ENCODE measurements at places on chromosomes 1 and 21.

- no peak for DNase-seq
Observed at GRCh38 chr1:84479998-84480397, 932 bp downstream of the RPF1 start.

- peak; percentile 20 for DNase-seq
Observed at GRCh38 chr1:200306944-200307754, 102.7 kb downstream of the ZNF281 start.

- no peak for DNase-seq
Observed at GRCh38 chr1:10387677-10388386, 11.0 kb upstream of the PGD start.

GRCh38 chr1:163414778-163415177 is 93.0 kb downstream of the NUF2 start:
- DNase-seq: no peak

DNA sequence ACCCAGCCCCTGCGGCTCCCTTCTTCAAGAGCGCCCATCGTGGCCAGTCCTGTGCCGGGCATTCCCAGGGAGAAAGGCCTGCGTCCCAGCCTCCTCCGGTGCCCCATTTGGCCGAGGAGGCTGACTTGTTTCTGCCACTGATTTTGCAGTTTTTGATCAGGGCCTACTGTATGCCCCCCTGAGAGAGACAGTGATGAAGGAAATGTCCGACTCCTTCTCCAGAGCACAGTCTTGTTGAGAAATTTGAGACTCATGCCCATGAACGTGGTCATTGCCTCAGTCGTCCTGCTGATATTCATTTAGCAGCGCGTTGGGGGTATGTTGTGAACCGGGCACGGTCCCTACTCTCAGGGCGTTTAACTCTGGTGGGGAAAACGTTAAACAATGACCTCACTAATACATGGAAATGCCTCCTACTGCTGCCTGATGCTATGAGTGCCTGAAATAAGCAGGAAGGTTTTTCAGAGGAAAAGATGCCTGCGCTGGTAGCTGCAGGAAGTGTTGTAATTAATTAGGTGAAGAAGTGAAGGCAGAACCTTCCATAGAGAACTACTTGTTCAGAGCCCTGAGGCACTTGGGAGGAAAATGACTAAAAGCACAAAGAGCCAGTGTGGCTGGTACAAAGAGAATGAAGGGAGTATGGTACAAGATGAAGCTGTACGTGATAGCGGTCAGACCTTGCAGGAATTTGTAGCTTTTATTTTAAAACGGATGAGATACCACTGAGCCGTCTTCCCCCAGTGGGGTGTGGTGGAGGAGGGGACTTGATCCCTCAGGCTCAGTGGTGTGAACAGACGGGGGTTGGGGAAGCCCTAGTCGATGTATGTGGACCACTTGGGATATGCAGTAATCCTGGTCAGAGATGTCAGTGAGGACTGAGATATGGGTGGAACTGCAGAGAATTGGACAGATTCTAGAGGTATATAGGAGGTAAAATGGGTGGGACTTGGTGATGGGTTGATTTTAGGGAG is 730 bp downstream of the ZCCHC17 start:
- DNase-seq: no peak

GRCh38 chr1:237045278-237046016 is 3.5 kb downstream of the RYR2 start:
- no peak for DNase-seq

DNA sequence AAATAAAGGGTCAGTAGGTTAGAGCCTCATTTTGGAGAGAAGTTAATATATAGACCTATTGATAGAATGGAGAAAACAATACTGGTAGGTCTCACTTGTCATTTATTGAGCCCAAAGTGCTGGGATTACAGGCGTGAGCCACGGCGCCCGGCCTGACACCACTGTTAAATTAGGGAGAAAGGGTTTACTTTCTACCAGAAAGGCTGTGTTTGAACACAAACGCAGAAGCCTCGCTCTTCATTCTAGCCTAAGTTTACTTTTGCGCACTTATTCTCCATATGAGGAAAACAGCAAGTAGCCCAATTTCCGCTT is 710 bp upstream of the PRPF3 start:
- no peak for DNase-seq

- no peak for DNase-seq
Observed at GRCh38 chr1:225677350-225678124, 24.6 kb upstream of the ENAH start.

- no peak for DNase-seq
Observed at GRCh38 chr1:1291023-1291528, 10.8 kb downstream of the SCNN1D start.

DNA sequence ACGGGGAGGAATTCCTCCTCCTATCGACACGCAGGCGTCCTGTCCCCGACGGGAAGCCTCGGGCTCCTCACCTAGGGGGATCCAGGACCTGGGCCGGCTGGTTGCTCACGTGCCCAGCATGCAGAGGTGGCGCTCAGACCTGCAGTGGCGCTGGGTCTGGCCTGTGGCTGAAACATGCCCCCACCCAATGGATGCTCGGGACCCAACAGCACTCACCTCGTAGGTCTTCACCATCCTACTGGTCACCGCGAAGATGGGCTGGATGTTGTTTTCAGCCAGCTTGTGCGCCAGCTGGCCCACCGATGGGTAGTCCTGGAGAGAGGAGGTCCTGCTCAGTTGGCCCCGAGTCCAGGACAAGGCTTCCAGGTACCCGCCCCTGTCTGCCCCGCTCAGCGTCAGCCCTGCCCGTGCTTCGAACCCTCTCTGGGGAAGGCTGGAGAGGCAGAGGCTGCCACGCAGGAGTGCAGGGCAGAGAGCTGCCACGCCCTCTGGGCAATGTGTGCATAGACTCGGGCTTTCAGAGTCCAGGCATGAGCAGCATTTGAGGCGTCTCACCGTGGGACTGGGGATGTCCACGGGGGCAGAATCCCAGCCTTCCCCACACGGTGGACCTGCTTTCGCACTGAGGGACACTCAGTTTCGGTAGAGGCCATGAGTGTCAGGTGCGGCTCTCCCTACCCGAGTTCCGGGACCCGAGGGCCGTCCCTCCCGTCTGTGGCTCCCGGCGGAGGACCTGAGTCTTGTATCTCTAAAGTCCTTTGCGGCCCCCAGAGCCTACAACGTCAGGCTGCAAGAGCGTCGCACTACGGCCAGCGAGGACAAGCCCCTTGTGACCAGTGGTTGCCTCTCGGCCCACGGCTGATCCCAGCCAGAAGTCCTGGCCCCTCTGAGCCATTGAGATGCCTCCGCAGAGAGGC is 21.6 kb downstream of the ITGB2 start:
- DNase-seq: no peak

DNA sequence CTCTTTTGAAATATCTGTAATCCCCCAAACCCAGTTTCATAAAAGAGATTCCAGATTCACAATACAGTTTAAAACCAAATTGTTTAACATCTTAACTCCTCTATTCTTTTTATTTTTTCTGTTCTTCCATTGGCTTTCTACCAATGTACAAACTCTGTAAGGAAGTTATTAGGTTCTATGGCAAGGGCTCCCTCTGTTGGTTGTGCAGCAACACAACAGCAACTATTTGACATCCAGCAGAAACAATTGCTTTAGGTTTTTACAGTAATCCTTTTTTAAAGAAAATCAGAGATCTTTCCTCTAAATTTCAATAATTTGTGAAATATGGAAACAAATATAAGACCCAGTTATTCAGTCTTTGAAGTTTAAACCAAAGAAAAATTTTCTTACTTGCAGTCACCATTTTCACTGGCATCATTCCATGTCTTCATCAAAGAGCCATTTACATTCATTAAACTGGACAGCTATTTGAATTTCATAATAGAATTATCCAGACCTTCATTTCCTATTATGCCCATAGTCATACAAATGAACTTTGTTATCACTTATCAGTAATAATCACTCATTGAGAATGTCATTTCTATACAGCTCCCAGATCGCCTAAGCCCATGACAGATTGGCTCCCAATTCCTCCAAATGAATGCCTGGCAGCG is 46.5 kb upstream of the RNF11 start:
- DNase-seq: peak; percentile 38

- DNase-seq: no peak
Observed at GRCh38 chr1:38153778-38154470, 107.3 kb upstream of the POU3F1 start.

- no peak for DNase-seq
Observed at GRCh38 chr1:112444269-112444668, 48.3 kb downstream of the CTTNBP2NL start.

DNA sequence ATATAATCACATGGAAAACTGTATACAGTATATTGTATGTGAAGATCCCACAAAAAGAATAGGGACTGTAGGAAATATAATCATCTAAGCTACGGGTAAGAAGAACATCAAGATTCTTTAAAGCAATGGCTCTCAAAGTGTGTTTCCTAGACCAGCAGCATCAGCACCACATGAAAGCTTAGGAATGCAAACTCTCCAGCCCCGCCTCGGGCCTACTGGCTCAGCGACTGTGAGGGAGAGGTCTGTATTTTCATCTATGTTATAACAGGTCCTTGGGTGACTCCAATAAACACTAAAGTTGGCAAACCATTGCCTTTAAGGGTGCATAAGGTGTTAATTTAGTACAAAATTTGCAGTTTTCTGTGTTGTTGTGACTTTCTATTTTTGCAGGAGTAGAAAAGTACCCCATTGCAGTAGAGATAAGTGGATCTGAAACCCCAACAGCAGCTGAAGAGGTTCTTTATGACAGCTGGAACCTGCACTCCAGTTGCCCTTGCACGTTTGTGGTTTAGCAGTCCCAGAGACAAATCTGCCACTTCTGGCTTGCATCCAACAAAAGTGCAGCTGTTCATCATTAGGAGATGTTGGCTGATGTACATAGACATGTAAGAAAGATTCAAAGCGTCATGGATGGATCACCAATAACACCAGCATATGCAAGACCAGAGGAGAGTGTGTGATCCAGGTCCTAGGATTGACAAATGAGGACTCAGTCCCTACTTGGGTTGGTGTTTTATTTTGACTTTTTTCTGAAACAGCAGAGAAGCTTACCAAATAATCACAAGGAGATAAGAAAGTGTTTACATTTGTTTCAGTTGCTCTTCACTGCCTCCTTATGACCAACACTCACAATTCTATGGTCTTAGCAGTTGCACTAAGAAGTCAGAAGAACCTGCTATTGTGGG is 15.9 kb upstream of the IFNAR1 start:
- DNase-seq: peak; percentile 40

DNA sequence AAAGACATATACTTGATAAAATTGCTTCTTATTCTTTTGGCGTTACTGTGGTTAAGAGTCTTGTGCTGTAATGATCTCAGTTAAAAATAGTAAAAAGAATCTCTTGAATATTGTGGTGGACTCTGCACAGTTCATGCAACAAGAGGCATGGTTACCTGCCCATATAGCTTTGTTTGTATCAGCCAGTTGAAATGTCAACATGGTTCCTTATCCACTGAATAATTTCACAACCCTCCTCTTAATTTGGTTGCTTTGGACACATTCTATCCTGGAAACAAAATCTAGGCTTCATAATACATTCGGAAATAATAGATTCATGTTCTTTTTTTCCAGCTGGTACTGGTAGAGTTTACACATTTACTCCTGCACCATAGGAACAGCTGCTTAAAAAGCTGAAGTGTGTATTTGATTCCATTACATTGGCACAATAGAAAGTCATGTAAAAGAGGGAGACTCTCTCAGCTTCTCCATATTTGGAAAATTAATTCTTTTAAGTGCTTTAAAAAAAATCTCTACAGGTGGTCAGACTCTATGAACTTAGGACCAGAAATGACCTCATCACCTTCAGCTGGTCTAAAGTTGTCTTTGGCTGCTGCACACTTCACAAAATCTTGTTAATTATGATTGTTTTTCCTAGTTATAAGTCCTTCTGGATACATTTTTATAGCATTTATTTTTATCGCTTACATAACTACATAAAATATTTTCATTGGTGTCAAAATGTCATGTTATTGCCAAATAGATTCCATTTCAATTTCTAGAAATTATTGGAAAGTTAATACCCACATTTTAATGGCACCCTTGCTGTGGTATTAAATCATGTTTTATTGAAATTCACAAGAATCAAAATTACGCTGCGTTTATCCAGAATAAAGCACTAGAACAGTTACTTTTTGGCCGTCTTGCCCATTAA is 100.2 kb downstream of the LTN1 start:
- no peak for DNase-seq

DNA sequence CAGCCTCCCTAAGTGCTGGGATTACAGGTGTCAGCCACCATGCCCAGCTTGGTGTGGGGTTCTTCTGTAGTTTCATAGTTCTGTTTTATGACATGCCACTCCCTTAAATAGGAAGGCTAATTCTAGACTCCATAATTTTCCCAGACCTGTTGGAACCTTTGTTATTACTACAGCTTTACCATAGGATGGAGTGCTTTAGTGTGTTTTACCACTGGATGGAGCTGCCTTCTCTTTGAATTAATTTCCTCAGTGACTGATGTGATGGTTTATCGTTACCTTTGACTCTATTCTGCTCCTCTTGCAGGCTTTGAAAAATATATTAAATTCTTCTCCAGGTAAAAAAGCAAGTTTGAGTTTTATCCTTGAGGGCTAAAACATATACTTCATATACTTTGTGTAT is 84.6 kb upstream of the NEK7 start:
- DNase-seq: no peak

- no peak for DNase-seq
Observed at GRCh38 chr1:183444243-183444642, 26.1 kb upstream of the NMNAT2 start.

DNA sequence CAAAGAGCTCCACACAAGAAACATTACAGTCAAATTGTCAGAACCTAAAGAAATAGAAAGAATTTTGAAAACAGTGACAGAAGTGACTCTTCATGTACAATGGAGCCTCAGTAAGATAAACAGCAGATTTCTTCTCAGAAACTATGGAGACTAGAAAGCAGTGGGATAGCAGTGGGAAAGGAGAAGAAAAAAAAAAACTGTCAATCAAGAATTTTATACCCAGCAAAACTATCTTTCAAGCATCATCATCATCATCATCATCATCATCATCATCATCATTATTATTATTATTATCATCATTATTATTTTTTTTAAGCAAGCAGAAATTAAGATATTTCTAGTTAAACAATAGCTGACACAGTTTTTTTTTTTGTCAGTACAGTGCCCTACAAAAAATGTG is 24.2 kb downstream of the CEP170 start:
- no peak for DNase-seq

DNA sequence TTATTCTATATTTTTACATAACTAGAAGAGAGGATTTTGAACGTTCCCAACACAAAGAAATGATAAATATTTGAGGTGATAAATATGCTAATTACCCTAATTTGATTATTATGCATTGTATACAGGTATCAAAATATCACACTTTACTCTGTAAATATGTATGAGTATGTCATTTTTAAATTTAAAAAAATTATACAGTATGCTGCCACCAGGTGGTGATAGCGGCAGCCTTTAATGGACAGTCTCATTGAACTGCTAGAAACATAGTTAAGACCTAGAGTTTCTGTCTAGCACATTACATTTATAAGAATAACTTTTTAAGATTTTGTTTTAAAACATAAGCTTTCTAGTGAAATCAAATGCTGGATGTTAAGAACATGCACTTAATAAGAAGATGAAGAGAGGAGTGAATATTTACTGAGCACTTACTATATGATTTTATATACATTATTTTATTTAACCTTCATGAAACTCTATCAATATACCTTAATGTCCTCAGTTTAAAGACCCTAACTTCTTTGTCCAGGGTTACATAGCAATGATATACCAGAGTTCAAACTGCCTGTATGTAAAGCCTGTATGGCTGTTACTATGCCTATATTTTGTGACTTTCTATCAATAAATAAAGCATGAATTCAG is 207.1 kb downstream of the NUF2 start:
- DNase-seq: no peak

GRCh38 chr1:218351391-218352074 is 6.4 kb downstream of the TGFB2 start:
- DNase-seq: no peak

All from GM18507 (cell line).